ENCODE measurements at places on chromosomes 2 and 18.

DNA sequence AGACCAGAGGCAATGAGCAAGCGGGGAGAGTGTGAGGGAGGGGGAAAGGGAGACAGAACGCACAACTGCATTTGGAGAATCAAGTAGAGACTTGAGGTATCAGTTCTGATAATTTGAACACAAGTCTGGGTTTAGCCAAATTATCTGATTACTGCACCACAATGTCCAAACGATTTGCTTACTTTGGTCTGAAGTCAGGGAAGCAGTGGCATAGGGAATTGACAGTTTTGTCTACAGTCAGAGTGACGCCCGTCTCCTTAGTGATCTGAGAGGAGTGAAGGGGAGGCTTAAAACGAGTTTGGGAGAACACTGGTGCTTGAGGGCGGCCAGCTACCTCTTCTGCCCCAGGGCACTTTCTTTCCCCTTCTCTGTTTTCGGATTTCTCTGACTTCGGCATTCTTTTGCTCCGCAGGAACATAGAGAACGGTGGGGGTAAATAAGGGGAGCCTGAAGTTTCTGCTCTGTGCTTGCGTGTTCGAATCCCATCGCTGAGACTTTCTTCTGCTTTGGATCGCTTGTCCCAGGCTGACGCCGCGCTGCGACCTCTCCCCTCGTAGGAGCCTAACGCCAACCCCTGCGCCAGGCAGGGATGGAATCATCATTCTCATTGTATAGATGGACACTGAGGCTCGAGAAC is 2.9 kb upstream of the DLX2 start:
- no peak for DNase-seq

DNA sequence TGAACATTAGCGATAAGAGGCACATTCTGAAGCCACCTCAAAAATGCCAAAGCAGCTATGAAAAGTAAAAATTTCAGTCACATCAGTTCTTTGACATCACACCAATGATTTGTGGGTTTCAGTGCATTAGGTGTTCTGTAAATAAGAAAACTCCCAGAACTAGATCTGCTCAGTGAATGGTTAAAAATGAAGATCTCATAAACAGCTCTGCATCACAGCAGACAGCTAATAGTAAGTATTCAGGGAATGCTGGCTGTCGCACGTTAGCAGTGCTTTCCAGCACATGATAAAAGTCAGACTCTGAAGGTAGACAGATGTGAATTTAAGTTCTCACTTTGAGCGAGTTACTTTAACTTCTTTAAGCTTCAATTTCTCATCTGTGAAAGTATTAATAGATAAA is 154.9 kb downstream of the SATB2 start:
- no peak for DNase-seq

GRCh38 chr18:54378057-54378456 is 20.4 kb downstream of the C18orf54 start:
- DNase-seq: no peak

GRCh38 chr2:236367506-236368289 is 103.5 kb upstream of the ASB18 start:
- DNase-seq: no peak

All from DND-41 (cell line).